Activated CD4-positive, alpha-beta T cell treated with anti-CD3 and anti-CD28 coated beads for 36 hours (primary cell): ENCODE measurements at places on chromosomes 1 and 21.

- DNase-seq, result no peak
Measured at GRCh38 chr21:33088384-33088783, 18.4 kb downstream of the OLIG1 start.

GRCh38 chr21:46634966-46635323, 529 bp upstream of the PRMT2 start:
- DNase-seq, result no peak

DNA sequence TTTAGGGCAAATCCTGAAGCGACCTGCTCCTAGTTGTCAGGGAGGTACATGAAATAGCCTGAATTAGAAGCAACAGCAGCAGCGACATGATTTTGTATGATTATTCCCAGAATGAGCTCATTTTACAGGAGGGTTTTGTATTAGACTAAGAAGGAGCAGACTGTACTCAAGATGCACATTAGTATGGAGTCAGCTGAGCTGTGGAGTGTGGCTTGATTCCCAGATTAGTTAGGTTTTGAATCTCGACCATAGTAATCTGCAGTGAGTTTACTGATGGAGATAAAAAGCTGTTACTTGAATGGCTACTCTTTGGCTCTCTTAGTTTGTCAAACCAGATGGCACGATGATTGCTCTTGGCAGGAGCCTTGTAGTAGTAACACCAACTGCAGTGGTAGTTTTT, 143.1 kb downstream of the PHTF1 start:
- no peak for DNase-seq

DNA sequence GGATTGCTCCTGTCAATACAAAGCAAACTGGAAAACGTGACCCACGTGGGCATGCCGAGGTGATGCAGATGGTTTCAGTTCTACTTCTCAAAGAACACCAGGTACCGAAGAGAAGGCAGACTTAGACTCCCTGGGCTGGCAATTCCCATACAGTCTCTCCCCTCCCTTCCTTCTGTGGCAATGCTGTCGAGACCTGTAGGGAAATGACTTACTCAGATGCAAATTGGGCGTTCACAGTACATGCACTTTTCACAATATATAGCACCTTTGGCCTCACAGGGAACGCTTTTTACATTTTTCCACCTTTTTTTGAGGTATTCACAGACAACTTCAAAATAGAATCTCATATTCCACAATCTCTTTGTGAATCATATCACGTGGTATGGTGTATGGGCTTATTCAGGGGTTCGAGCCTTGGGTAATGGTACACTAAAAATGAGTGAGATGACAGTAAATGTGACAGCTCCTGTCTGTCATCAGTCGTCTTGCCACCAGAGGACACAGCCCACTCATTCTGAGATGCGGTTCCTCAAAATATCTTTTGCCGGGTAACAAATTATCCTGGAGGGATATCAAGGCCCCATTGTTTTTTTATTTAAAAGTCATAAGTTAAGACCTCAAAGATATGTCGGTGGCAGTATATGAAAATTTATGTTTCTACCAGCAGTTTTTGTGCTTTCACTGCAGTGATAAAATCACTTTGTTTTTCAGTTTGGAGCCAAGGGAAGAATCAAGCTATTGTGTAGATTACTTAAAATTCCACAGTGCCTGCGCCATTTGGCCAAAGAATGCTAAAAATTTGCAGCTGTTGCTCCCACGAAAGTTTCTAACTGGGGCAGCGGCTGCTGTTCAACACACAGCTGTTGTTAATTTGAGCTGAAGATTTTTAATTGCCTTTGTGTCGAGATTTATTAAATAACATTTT, 168.4 kb downstream of the ZZZ3 start:
- no peak for DNase-seq

- no peak for DNase-seq
Measured at GRCh38 chr21:29135481-29135880, 5.0 kb downstream of the MAP3K7CL start.

GRCh38 chr1:185676969-185677368, 57.2 kb upstream of the HMCN1 start:
- DNase-seq, result no peak

- DNase-seq, result no peak
Measured at GRCh38 chr1:119005724-119006405, 17.7 kb upstream of the TBX15 start.

GRCh38 chr1:147080006-147080661, 92.1 kb downstream of the PRKAB2 start:
- peak; percentile 48 for DNase-seq

- DNase-seq, result no peak
Measured at GRCh38 chr1:59016390-59016789, 232.5 kb upstream of the JUN start.

DNA sequence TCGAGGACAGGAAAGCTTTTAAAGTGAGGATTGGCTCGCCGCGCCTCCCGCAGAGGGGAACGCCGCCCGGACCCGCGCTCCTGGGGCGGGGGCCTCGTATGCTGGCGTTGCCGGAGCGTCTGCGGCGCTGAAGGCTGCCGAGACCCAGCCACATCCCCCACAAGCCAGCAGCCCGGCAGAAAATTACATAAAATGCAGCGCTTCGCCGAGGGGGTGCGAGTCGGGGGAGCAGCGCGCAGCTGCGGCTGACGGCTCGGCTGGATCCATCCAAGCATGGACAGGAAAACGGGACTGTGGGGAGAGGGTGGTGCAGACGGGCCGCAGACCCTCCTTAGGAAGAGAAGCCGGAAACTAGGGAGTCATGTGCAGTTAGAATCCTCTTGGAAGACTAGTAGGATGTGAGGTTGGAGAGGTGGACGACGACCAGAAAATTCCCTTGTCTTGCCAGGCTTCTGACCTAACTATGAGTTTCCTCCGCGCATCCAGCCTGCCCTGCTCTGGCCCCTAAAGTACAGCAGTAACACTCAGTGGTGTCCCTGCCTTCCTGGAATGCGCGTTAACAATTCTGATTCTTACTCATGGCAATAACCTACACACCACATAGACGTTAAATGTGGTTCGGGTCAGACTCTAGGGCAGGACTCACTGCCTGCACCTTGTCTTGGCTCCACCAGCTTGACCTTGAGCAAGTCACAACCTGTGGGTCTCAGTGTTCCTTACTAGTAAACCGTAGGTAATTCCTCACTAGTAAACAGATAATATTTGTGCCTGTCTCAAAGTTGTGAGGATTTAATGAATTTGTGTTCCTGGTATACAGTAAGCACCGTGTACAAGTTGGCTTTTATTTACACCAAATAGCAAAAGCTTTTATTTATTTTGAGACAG, 953 bp upstream of the BRWD1 start:
- DNase-seq, result peak; percentile 72

DNA sequence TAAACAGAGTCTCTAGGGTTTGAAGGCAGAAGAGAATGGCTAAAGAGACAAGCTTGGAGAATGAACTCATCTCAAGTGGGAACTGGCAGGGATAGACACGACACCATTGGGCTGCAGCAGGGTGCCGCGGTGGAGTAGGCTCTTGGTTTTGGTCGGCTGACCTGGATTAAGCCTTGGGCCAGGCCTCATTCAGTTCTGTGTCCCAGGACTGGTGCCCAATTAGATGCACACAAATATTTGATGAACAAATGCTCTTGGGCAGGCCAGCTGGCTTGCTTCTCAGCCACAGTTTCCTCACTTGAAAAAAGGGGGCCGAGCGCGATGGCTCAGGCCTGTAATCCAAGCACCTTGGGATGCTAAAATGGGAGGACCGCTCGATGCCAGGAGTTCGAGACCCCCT, 53.4 kb upstream of the CITED4 start:
- DNase-seq, result no peak

GRCh38 chr1:183992424-183992823, 45.1 kb downstream of the COLGALT2 start:
- DNase-seq, result no peak

GRCh38 chr1:215256936-215257679, 174.6 kb downstream of the KCNK2 start:
- DNase-seq, result no peak

- DNase-seq, result no peak
Measured at GRCh38 chr1:23434260-23434775, 9.8 kb upstream of the TCEA3 start.

- DNase-seq, result no peak
Measured at GRCh38 chr1:198320759-198321158, 164.0 kb downstream of the NEK7 start.
